ENCODE measurements at places on chromosomes 1 and 21. TPM values are rescaled to one million over a fixed set of nuclear protein-coding genes. Genes with fewer than 3 reads are reported as not detected.

- DNase-seq, result peak; percentile 88
Measured at GRCh38 chr1:202009326-202010179, 834 bp upstream of the ELF3 start.

DNA sequence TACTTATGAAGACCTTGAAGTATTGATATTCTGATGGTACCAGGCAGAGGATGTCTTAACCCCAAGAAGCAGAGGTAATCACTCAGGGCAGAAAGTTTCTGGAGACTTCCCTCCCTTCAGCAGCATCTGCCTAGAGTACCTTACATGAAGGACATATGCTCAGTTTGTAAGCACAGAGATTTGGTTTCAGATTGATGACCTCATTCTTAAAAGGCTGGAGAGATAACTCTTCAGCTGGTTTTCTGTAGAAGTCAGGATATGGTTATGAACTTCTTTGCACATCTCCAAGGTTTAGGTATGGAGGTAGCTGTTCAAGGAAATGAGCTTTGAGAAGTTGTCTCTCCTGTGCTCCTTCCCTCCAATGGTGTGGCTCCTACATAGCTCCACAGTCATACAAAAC lies 148.7 kb downstream of the HHIPL2 start:
- no peak for DNase-seq

GRCh38 chr1:9592510-9593075 lies 3.9 kb downstream of the TMEM201 start:
- DNase-seq, result no peak

GRCh38 chr1:201125019-201125418 lies 2.0 kb downstream of the ASCL5 start:
- peak; percentile 15 for DNase-seq

DNA sequence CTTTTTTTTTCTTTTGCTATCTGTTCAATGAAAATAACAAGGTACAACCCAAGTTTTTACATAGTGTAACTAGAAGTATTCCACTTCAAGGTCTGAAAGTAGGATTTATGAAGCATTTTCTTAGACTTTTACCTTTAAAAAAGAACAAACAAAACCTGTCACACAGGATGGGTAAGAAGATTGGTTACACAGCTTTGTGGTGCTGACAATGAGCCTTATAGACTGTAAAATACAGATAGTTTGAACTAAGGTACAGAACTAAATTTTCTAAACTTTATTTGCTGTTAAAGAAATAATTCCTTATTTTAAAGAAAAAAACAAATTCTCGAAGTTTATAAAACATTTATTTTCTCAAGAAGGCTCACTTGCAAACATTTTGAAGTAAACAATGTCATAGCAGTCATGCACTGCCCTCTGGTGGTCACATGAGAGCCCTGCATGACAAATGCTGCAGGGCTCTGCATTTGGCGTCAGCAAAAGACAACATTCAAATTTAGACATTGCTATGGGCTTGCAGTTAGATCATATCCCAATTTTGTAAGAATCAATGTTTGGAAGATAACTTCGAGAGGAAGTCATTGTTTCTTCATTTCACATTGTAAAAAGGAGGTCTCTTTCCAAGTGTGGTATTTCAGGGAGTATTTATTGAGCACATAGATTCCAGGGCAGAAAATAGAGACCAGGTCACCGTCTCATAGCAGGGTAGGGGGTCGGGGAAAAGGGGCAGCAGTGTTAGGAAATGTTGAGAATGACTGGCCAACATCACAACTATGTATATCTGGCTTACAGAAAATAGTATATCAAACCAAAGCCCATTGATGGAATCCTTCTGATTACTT lies 115.3 kb upstream of the FMN2 start:
- peak; percentile 53 for DNase-seq

GRCh38 chr1:32883338-32884031 lies 2.8 kb upstream of the HPCA start:
- no peak for DNase-seq

DNA sequence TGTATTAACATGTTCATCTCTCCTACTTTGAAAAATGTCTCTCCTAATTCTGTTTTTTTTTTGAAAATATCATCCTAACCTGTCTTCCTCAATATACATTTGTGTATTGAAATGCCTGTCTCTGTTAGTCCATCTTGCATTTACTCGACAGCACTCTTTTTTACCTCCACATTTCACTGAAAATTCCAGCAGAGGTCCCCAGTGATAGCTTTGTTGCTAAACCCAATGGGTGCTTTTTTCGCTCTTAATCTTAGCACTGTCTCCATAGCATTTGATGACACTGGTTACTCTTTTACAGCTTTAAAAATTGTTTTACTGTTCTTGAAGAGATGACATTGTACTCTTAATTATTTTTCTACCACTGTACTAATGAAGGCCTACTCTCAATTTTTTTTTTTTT lies 10.8 kb downstream of the OSBPL9 start:
- DNase-seq, result no peak

Gene HRNR
- polyA plus RNA-seq, result 1.0 TPM

Gene ABCA4
- 11.4 TPM for polyA plus RNA-seq

Gene RAB3GAP2
- 39.6 TPM for polyA plus RNA-seq

Gene TRIM17
- polyA plus RNA-seq, result 8.1 TPM

Data from left kidney (tissue), 8 donors.